ENCODE measurements at places on chromosomes 6 and 20.

DNA sequence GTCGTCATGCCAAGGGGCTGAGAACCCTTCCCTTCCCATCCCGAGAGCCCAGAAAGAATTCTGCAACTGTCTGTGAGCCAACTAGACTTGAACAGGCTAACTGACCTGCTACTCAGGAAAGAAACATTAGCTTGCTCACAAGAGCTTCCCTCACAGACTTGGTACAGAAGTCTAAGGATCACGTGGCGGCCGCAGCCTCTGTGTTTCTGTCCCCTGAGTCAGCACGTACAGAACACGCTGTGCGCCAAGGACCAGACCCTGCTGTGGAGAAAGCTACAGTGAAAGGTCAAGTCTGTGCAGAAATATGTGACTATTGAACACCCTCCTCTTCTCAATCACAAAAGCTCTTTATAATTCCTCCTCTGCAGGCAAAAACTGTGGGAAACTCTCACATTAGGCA lies 151.3 kb upstream of the QKI start:
- DNase-seq, result no peak

DNA sequence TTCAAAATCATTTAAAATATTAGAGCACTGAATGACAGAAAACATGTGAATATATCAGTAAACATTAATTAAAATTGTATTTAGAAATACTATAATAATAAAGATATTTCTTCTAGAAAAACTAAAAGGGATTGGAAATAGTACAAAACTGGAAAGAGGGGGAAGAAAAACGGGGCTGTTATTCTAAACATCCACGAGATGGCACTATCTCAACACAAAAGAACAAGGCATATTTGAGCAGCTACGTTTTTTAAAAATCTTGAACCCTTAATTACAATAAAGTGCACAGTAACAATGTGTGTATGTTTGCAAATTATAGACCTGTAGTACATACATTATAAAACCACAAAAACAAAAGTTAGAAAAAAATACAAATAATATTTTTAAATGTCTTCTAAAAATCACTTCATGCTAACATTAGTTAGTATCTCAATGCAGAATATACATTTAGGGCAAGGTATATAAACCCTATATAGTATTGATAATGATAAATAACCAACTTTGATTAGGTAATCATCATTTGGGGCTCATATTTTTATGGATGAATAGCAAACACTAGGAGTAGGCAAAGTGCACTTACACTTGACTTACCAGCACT lies 42.5 kb upstream of the PNISR start:
- no peak for DNase-seq

GRCh38 chr6:132865829-132866228 lies 51.5 kb downstream of the RPS12 start:
- no peak for DNase-seq

DNA sequence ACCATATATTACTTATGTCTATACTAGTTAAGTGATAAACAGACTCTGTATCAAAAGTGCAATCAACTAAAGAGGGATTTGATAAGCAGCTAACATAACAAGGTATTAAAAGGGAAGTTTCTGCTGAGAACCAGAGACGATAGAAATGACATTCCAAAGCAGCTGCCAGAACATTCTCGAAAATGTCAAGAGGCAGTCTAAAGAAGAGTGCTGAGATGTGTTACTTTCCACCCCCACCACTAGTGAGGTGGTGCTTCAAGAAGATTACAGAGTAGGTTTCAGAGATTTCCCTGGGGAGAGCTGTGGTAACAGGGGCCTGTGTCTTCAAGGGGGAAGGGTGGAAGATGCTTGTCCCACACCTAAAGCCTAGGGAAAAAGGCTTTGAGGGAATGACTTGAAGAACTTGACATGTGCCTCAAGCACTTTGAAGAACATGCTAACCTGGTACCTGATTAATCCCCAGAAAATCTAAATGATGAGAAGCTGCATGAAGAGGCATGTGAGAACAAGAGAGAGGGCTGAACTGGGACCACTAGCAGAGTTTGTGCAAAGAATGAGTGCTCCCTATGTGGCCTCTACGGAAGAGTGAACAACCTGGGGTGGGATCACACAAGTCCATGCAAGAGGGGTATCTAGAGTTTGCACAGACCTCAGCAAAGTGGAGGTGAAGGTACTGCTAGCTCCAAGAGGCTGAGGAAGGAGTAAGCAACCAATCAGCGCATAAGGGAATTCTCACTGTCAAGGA lies 5.0 kb downstream of the FAM184A start:
- DNase-seq, result no peak

- no peak for DNase-seq
Measured at GRCh38 chr6:51265426-51265825, 446.8 kb downstream of the TFAP2B start.

DNA sequence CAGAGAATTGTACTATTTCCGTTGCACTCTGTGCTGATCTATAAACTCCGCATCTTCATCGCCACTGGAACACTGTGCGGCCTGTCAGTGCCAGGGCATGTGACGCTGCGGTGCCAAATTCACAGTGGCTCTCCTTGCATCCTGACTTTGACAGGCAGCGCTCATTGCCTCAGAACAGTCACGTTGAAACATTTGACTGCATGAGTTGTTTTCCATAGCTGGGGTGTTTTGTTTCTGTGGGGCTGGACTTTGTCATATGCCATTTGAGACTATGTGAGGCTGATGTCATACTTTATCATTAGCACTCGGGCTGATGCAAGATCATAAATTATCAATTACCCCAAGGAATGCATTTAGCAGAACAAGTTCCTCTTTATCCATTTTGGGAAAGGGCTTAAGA lies 32.7 kb downstream of the CFAP61 start:
- DNase-seq, result no peak

- DNase-seq, result no peak
Measured at GRCh38 chr20:20713244-20713765, 861 bp upstream of the RALGAPA2 start.

DNA sequence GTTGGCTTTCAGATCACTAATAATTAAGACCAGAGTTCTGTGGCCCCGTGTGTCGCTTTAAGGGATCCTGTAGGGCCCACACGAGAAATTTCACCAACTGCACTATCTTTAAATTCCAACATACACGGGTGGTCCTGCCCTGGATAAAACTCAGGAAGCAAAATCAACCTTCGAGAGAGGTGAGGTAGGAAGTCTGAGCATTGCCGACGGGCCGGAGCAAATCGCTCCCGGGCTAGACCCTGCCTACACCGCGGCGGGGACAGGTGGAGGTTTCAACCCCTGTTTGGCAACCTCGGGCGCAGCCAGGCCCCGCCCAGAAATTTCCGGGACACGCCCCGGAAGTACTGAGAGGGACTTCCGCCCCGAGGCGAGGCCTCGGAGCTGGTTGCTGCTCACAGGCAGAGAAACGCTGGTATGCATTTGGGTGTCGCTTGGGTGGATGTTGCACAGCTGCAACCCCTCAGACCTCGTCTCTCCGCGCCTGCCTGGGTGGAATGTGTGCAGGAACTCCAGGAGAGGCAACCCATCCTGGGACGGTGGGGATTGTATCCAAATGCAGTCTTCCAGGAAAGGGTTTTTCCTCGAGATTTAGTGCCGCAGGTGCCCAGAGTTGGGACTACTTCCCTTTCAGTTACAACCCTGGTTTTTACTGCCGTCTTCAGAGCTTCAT lies 19.9 kb downstream of the ZKSCAN8 start:
- no peak for DNase-seq

- no peak for DNase-seq
Measured at GRCh38 chr6:56551409-56552120, 91.1 kb downstream of the DST start.

- DNase-seq, result no peak
Measured at GRCh38 chr6:53241938-53242337, 93.3 kb upstream of the GCM1 start.

DNA sequence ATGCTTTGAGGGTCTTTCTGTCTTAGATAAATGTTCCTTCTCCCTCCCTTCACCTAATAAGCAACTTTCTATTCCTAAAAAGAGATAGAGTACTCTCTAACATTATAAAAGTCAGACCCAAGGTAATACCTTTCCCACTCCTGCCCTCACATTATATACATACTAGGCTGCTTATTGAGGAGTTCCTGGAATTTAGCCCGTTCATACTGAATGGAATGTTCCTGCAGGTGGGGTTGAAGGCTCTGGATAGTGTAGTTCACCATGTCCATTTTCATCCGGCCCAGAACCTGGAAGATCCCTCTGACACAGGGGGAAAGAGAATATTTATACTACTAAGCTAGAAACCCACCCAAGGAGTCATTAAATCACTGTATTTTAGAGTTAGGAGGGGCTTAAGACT lies 20.4 kb downstream of the TCP11 start:
- no peak for DNase-seq

DNA sequence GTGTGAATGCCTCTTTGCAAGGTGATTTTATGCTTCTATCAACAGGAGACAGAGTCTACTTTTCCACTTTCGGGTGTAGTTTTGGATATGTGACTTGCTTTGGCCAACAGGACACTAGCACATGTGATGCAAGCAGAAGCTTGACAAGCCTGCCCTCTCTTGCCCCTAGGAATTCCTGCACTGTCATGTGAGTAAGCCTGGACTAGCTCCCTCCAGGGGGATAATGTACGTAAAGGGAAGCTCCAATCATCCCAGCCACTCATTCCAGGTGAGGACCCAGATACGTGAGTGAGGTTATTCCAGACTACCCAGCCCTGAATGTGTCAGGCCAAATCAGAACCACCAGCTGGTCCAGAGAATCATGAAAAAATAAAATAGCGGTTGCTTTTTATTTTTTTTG lies 33.3 kb downstream of the BEND3 start:
- DNase-seq, result no peak

GRCh38 chr6:139282684-139283083 lies 9.1 kb downstream of the TXLNB start:
- DNase-seq, result no peak

DNA sequence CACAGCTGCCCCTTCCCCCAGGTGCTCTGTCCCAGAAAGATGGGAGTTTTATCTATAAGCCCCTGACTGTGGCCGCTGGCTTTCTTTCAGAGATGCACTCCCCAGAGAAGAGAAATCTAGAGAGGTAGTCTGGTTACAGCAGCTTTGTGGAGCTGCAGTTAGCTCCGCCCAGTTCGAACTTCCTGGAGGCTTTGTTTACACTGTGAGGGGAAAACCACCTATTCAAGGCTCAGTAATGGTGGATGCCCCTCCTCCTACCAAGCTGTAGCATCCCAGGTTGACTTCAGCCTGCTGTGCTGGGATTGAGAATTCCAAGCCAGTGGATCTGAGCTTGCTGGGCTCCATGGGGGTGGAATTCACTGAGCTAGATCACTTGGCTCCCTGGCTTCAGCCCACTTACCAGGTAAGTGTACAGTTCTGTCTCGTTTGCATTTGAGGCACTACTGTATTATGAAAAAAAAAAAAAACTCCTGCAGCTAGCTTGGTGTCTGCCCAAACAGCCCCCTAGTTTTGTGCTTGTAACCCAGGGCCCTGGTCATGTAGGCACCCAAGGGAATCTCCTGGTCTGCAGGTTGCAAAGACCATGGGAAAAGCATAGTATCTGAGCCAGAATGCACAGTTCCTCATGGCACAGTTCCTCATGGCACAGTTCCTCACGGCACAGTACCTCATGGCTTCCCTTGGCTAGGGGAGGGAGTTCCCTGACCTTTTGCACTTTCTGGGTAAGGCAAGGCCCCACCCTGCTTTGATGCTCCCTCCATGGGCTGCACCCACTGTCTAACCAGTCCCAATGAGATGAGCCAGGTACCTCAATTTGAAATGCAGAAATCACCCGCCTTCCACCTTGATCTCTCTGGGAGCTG lies 275.0 kb downstream of the CENPW start:
- DNase-seq, result no peak

- peak; percentile 84 for DNase-seq
Measured at GRCh38 chr6:15948930-15949900, 179.7 kb upstream of the MYLIP start.

GRCh38 chr6:53604623-53605190 lies 59.8 kb upstream of the GCLC start:
- DNase-seq, result no peak

DNA sequence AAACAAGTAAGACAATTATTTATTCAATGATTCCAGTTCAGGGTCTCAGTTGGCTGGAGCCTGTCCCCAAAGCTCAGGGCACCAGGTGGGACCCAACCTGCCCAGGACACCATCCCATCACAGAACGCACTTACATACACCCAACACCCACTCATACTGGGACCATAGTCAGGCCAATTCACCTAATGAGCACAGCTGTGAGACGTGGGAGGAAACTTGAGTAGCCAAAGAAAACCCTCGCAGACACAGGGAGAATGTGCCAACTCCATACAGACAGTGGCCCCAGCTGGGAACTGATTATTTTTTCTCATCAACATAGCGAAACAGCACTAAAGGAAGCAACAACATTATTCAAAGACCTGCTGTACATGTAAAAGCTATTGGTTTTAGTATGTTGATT lies 58.6 kb upstream of the DOK5 start:
- DNase-seq, result no peak

DNA sequence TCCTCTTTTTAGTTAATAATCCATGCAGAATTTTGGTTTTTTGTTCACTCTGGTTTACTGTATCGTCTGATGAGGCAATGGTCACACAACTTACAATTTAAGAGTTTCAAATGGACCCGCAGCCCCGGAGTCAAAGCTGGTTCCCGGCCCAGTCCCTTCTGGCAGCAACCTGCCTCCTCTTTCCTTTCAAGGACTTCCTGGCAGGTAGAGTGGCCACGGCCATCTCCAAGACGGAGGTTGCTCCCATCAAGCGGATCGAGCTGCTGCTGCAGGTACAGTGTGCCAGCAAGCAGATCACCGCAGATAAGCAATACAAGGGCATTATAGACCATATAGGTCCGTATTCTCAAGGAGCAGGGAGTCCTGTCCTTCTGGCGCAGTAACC lies 218.2 kb downstream of the GJA1 start:
- DNase-seq, result no peak

GRCh38 chr20:1302685-1303541 lies 26.0 kb downstream of the SDCBP2 start:
- DNase-seq, result peak; percentile 61

- DNase-seq, result no peak
Measured at GRCh38 chr20:13611611-13612125, 27.1 kb downstream of the TASP1 start.

DNA sequence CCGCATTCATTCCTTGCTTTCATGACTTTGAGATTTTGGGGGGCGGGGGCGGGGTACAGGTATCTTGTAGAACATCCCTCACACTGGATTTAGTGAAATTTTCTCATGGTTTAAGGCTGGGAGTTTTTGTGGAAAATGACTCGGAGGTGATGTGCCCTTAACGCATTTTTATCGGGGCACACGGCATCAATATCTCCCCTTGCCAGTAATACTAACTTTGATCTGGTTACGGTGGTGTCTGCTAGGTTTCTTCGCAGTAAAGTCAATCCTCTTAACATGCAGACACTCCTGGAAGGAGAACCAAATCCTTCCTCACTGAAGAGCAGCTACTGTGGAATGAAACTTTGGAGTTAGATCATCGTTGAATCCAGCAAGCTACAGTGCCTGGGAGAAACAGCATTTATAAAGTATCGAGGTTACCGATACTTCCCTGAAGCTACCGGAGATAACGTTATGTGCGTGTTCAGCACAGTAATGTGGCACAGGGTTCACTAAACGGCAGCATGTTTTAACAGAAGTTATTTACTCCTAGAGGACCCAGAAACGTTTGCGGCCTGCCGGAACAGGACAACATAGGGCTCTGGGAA lies 1.2 kb upstream of the DYNLRB1 start:
- no peak for DNase-seq

DNA sequence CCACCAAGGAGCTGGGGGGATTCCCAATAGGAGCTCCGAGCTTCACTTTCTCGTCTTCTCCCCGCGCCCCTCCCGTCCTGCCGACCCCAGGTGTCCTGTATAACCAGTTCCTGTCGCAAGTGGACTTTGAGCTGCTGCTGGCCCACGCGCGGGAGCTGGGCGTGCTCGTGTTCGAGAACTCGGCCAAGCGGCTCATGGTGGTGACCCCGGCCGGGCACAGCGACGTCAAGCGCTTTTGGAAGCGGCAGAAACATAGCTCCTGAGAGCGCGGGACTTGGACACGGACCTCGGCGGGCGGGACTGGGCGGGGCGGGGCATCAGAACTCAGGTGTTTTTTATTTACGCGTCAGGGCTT lies 340 bp upstream of the VARS2 start:
- no peak for DNase-seq
